ENCODE measurements at places on chromosomes 7 and 10.

- no peak for DNase-seq
Observed at GRCh38 chr10:22977751-22978150, 49.9 kb downstream of the ARMC3 start.

DNA sequence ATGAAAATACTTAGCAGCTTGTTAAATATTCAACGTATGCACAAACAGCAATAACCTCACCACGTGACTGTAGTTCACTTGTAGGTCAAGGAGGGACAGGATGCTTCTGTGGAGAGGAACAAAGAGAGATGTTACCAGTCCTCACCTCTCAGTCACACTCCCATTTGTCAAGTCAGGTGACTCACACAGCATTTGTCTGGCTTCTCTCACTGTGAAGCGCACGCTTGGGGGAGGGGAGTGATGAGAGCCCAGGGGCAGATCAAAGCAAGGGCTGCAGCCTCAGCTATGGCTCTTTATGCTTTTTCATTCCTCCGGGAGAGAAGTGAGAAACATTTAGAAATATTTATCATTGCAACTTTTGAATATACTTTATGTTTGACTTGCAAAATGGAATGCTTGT, 2.9 kb upstream of the RBM20 start:
- peak; percentile 26 for DNase-seq

- no peak for DNase-seq
Observed at GRCh38 chr10:69976795-69977546, 75.7 kb upstream of the MACROH2A2 start.

DNA sequence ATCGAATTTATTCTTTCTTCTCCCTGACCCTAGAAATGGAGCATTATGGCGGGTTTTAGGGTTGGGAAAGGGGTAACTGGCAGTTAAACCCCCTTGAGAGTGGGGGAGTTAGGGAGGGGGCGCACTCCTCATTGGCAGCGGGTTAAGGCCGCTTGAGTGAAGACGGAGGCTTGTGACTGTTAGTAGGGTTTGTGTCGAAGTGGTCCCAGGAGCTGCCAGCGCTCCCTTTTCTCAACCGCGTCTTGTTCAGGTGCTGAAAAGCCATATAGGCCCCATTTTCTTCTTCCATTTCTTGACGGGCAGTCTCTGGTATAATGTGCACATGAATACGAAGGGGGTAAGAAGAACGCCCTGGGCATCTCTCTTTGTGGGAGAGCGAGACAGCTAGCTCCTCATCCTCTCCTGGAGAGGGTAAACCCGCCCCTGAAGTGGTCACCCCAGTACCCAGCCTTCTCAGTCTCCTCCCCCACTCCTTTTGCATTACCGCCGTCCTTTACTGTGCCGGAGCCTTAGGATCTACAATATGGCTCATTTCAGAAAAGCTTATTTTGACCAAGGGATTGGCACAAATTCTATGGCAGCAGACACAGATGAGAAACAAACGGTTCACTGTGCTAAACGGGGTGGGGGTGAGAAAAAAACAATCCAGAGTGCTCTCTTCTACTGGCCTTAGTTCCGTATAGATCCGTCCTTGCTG, 836 bp downstream of the KMT2E start:
- DNase-seq: no peak

- DNase-seq: no peak
Observed at GRCh38 chr7:67992287-67992686, 995.7 kb downstream of the TYW1 start.

DNA sequence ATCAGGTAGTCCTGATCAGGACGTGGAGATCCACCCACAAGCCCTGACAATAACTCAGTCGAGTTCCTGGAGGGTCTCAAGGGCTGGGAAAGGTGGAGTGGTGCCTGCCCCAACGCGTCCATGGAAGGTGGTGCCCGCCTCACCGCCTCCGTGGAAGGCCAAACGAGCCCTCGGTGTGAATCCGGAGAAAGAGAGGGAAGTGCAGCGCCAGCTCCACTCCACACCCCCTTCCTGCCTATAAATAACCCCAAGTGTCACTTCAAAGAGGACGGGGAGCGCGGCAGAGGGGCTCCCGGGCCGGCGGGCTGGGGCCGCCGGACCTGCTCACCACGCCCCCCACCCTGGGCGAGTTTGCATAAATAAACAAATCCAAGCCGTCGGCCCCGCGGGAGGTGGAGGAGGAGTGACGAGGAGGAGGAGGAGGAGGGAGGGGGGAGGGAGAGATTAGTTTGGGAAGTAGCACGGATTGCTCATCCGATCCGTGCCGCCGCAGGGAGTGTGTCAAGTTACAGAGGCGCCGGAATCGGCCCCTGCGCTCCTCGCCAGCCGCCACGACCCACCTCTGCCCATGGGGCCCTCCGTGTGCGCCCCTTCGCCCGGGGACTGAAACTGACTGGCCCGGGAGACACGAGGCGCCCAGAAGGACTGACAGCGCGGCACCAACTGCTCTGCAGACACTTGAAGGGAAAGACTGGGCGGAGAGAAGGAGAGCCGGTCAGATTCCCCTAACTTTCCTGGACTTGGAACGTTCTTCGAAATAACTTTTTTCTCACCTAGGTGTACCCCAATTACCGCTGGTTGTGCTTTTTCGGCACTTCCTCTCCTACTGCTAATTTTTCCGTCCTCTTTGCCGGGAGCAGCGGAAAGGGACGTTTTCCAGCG, at the start of gene COL13A1:
Gene COL13A1, plus strand, starts transcription at position 473 of the 882 bp plus-strand sequence. CDS start 518 bp downstream, outside the sequence.
- peak; percentile 77 for DNase-seq

- DNase-seq: no peak
Observed at GRCh38 chr7:159196584-159196983, 51.9 kb upstream of the VIPR2 start.

- DNase-seq: no peak
Observed at GRCh38 chr7:100080907-100081534, 502 bp downstream of the ZNF3 start.

DNA sequence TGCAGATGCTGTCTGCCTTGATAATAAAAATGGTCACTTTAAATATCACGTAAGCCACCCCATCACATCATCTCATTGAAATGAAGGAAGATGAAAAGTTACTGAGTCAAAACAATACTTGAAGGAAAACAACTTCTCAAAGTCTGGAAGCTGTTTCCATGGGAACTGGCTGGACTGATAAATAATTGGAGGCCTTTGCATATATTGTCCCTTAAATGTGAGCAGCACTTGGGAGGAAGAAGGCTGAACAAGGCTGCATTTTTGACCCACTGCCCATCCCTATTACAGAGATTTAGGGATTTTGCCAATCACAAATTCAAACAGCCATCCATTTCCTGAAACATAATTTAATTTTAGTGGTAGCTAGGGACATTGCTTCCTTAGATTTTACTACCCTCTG, 18.2 kb upstream of the MAGI2 start:
- DNase-seq: no peak

GRCh38 chr10:120495226-120496009, 38.4 kb downstream of the PLPP4 start:
- no peak for DNase-seq
